Fibroblast of mammary gland (primary cell): ENCODE measurements at places on chromosomes 13 and 19.

- no peak for DNase-seq
Measured at GRCh38 chr19:41933693-41934426, 5.6 kb upstream of the ERFL start.

DNA sequence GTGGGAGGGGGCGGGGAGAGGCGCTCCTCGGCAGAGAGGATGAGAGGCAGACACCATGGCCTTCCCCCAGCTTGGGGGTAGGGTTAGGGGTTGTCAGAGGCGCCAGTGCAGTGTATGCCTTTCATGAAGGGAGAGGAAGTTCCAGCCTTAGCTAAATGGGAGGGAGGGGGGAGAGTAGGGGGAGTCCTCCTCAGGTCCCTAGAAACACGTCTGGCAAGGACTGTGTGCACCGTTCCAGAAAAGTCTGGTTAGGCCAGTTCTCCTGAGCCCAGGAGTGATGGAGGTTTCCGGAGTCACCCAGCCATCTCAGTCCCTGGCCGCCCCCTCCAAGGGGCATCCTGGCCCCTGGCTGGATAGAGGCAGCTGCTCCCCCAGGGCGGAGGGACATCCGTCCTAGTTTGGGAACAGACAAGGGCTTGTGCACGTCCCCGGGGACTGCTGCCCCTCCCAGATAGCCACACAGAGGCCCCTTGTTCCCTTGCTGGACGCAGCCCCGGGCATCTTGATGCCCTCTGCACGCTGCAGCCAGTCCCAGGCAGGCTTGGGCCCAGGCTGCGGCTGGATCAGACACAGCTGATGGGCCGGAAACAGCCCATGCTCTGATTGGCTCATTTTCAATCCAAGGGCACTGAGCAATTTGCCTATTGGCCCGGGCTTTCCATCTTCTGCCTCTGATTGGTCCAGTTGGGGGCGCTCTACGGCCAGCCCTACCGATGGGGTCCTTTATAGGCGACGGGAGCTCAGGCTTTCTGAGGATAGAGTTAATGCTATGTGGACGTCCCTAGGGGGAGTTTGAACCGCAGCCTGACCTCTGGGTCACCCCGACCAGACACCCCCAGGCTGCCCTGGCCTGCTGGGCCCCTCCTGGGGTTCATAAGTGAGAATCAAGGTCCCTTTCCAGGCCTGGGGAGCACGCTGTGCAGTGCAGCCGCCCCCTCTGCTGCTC, 3.8 kb downstream of the S1PR2 start:
- DNase-seq: peak; percentile 61

DNA sequence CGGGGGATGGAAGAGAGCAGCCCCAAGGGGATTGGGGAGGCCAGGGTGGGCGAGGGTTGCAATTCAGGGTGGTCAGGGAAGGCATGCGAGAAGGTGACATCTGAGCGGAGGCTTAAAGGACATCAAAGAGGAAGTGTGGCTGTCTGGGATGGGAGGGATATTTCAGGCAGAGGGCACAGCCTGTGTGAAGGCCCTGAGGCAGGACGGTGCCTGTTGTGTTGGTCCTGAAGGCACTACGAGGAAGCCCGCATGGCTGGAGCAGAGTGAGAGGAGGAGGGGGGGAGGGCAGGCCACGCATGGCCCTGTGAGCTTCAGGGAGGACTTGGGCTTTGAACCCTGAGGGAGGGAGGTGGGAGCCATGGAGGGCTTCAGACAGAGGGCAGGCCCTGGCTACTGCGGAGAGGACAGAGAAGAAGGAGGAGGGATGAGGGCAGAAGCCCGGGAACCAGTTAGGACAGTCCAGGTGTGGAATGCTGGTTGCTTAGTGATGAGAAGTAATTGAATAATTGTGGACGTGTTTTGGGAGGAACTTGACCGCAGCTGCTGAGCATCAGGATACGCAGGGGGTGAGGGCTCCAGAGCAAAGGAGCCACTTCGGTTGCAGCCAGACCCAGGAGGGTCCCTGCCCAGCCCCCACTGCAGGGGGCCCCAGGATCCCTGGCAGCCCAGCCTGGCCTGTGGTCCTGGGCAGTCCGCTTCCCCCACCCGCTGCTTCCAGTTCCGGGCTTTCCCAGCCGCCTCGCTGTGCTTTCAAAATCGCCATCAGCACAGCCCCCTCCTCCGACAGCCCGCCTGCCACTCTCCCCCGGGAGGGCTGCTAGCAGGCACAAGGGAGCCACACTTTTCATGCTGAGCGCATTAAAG, 6.2 kb downstream of the TLE6 start:
- DNase-seq: peak; percentile 70

GRCh38 chr13:91609353-91609752, 210.9 kb downstream of the GPC5 start:
- DNase-seq: peak; percentile 0

GRCh38 chr13:45162821-45163220, 38.0 kb downstream of the KCTD4 start:
- peak; percentile 94 for DNase-seq

- DNase-seq: no peak
Measured at GRCh38 chr13:43267916-43268315, 244.5 kb downstream of the DNAJC15 start.

DNA sequence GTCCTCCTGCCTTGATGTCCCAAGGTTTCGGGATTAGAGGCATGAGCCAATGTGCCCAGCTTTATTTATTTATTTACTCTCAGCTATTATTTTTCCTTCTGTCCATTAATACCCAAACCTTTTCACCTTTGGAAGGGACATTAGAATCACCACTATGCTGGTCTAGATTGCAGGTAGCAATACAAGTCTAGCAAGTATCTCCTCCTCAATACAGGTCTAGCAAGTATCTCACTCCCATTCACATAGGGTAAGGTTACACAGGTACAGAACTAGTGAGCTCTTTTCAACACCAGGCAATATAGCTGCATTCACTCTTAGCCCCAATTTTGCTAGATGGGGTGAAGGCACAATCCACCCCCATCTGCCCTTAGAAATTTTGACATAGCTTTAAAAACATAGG, 17.4 kb upstream of the SPRYD7 start:
- DNase-seq: no peak

- no peak for DNase-seq
Measured at GRCh38 chr13:23320926-23321534, 112.5 kb downstream of the SACS start.

- DNase-seq: peak; percentile 61
Measured at GRCh38 chr13:59774491-59774971, 389.2 kb downstream of the DIAPH3 start.

- no peak for DNase-seq
Measured at GRCh38 chr13:92044351-92044750, 645.9 kb downstream of the GPC5 start.

- DNase-seq: peak; percentile 49
Measured at GRCh38 chr13:22173610-22174009, 502.7 kb downstream of the FGF9 start.

DNA sequence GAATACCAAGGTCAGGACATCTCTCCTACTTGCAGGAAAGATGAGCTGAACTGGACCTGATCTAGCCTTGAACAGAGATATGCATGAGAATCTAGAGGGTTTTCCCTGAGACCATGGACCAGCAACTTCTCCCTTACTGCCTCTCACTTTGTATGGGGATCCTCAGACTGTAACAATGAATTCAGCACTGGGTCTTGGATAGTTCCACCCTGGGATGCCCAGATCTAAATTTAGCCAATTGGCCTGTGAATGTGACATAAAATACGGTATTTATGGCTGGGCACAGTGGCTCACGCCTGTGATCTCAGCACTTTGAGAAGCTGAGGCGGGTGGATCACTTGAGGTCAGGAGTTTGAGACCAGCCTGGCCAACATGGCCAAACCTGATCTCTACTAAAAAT, 15.3 kb upstream of the LILRA2 start:
- DNase-seq: no peak

DNA sequence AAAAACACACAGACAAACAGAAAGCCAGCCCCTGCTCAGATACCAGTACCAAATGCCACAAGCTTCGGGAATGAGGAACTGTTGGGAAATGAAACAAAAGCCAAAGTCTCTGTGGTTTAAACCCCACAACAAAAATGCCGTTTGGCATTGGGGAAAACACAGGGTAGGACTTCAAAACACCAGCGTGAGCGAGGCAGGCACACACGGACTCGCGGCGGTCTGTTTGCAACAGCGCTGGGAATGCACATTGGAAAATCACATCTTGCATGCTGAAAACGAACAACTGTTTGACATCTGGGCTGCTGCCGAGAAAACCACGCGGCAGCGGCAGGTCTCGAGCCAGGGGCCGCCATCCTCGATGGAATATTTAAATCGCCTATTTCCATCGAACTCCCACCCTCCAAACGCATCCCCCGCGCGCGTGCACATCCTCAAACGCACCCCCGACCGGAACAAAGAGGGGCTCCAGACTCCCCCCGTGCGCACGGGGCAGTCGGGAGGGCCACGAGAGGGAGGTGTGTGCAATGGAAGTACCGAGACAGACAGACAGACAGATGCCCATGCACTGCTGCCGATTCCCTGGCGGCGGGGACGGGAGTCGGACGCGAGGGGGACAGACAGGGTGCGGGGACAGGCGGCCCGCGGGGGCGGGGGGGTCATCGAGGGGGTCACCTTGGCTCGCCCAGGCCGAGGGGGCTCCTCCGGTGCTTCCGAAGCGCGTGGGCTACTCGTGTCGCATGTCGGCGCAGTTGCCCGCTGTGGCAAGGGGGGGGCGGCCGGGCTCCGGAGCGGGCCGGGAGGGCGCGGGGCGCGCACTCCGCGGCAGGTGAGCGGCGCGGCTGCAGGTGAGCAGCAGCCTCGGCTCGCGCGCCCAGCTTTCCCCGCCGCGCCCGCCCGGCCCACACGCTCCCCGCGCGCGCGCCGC, at the start of gene GPR12:
GPR12 (minus strand) TSS at position 880 of the 925 bp plus-strand sequence. CDS start 959 bp downstream, outside the sequence.
- DNase-seq: no peak

- no peak for DNase-seq
Measured at GRCh38 chr13:90746230-90746629, 601.3 kb upstream of the MIR17HG start.

DNA sequence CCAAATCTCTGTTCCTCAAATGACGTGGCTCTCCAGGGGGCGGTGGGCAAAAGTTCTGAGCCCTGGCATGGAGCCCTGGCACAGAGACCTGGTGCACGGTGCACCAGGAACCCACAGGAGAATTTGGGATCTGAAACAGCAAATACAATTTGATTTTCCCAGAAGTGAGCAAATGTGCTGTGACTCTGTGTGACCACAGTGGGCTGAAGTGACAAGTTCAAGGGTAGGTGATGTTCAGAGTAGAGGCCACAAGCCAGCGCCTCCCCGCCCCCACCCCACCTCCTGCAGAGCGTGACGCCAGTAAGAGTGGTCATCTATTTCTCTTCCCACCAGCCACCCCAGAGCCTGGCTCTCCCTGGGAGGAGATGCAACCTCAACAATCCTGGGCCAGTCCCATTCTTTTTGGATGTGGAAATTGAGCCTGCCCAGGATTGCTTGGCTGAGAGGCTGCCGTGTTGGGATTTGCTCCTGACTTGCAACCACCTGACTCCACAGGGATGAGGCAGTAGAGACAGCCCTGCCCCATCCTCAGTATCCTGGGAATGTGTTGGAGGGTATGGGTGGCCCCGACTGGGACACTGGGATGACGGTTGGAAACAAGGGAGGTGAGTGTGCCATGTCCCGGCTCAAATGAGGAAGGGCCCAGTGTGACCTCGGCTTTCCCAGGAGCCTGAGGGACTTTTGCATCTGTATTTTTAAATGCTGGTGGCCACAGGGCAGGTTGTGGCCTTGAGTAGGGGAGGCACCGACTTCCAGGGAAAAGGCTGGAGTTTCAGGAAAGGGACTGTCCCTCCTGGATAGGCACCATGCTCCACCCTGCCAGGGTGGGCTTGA, 11.1 kb upstream of the BCL3 start:
- peak; percentile 91 for DNase-seq

- DNase-seq: no peak
Measured at GRCh38 chr19:6425732-6426620, 1.4 kb upstream of the KHSRP start.

- no peak for DNase-seq
Measured at GRCh38 chr19:56692206-56692895, 20.8 kb upstream of the ZNF835 start.

DNA sequence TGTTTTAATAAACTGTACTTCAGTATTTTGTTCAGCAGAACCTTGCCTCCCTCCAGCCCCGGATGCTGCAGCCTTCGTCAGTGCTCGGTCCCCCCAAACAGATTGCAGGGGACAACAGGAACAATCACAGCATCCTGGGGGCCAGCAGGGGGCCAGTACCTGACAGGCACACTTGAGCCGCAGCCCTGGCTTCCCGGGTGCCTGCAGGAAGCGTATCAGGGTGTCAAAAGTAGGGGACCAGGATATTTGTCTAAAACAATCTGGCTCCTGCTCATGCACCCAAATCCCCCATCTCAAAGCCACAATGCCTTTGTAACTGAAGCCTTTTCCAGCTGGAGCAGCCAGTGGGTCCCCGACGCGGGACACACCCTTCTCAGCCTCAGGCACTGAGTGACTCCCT, 167.5 kb upstream of the TSHZ3 start:
- no peak for DNase-seq

DNA sequence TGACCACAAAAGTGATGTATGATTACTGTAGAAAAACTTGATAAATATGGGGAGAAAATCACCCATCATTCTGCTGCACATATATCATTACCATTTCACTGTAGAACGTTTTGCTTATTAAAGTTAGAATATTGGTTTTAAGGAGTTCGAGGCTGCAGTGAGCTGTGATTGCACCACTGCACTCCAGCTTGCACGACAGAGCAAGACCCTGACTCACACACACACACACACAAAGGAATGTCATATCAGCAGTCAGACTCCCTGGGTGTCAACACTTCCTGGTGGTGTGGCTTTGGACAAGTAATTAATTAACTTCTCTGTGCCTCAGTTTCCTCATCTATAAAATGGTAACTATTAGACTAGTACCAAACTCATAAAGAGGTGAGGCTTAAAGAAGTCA, 11.3 kb upstream of the PNMA8A start:
- peak; percentile 48 for DNase-seq

DNA sequence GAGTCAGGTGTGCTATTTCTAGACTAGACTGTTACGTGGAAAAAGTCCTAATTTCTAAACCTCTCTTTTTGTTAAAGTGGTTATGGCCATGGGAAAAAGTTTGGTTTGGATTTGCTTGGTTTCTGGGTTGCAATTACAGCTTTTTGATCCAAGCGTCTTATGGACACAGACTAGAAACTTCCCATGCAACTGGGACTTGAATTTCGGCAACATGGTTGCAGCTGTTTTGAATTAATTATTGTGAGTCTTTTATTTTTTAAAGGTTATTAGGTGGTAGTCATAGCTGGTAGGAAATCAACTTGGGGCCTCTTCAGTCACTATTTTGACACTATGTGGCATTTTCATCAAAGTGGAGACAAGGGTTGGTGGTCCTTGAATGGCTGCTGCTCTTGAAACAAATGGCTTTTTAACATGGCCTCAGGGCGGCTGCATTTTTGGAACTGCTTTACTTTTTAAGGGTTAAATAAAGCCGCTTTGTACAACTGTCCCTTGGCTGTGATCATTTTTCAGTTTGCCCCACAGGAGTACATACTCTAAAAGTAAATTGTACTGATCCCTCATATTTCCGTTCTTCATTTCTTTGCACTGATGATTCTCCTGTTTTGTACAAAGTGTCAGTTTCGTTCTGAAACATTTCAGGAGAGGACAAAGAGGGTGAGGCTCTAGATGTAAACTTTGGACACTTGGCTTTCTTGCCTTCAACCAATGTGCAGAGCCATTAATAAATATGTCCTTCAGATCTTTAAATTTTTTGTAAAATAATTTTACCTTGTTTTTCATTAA, 15.9 kb downstream of the HNRNPM start:
- peak; percentile 57 for DNase-seq
